ENCODE measurements at places on chromosomes 6 and 20.

GRCh38 chr6:36933102-36933501 lies 21.4 kb upstream of the PI16 start:
- no peak for DNase-seq

DNA sequence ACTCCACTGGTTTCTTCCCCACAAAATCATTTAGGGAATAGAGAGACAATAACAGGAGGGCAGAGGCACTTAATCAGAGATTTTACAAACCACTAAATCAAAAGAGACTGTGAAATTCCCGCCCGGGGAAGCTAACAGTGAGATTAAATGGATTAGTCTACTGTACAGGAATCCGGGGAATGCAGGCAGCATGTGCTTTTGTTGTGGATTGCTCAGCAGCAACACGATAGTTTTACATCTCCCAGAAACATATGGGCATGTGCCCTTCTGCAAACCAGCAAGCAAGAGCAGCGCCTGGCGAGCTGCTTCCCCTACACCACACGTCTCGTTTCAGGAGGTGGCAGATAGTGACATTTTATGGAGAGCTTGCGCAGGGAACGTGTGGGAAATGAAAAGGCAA lies 382.3 kb downstream of the CD83 start:
- no peak for DNase-seq

- no peak for DNase-seq
Observed at GRCh38 chr6:82686719-82687118, 323.1 kb downstream of the TPBG start.

- no peak for DNase-seq
Observed at GRCh38 chr6:39903656-39904055, 30.6 kb downstream of the MOCS1 start.

DNA sequence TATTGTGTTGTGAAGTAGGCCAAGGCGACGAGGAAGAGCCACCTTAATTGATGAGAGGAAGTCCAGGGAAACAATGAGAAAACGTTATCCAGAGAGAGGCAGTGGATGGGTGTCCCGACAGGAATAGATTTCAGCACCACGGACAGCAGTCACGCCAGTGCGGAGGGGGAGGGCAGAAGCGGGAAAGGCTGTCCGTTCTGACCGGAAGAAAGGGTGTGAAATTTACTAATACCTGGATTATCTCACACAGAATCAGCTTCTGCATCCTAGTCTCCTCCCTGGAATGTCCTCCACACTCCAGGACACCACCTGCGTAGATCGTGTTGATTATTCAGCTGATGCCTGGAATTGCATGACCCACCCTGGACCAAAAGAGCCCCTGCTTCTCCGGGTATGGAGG lies 7.4 kb upstream of the BPIFA3 start:
- no peak for DNase-seq

DNA sequence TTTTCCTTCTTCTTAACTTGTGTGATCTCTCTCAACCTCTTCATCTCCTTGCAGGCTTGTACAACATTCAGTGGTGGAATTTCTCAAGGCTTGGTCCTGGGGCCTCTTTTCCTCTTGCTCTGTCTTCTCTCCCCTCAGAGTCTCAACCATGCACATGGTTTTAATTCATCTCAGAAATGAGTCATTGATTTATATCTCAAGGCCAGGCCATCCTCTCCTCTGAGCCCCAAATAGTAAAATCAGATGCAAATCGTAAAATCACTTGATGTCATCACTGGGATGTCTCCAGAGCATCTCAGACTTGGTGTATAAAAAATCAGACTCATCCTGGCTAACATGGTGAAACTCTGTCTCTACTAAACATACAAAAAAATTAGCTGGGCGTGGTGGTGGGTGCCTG lies 85.0 kb downstream of the FNDC1 start:
- DNase-seq, result no peak

DNA sequence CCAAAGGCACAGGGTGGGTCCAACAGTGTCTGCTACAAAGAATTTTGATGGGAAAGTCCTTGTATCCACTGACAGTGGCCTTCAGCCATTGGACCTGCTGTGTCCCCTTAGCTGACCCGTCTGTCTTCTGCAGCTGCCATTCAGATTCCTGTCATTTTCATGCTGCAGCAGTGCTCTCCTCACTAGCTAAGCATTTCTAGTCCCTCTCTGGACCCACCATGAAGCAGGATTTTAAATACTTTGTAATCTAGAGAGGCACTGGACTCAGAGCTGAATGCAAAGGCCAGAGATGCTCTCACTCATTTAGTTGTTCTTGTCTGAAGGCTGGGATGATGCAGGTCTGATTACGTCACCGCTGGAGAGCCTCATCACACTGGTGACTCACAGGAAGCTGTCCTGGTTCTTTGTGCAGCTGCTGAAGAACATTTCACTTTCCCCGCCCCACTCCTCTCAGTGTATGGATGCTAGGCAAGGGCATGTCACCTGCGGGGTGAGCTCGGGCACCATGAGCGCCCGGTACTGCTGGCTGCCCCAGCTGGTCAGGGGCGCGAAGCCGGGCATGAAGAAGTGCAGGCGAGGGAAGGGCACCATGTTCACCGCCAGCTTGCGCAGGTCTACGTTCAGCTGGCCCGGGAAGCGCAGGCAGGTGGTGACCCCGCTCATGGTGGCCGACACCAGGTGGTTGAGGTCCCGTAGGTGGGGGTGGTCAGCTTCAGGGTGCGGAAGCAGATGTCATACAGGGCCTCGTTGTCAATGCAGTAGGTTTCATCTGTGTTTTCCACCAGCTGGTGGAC lies 19.4 kb upstream of the TUBB2A start:
- DNase-seq, result no peak

GRCh38 chr6:71510057-71510713 lies 221.6 kb downstream of the OGFRL1 start:
- no peak for DNase-seq

DNA sequence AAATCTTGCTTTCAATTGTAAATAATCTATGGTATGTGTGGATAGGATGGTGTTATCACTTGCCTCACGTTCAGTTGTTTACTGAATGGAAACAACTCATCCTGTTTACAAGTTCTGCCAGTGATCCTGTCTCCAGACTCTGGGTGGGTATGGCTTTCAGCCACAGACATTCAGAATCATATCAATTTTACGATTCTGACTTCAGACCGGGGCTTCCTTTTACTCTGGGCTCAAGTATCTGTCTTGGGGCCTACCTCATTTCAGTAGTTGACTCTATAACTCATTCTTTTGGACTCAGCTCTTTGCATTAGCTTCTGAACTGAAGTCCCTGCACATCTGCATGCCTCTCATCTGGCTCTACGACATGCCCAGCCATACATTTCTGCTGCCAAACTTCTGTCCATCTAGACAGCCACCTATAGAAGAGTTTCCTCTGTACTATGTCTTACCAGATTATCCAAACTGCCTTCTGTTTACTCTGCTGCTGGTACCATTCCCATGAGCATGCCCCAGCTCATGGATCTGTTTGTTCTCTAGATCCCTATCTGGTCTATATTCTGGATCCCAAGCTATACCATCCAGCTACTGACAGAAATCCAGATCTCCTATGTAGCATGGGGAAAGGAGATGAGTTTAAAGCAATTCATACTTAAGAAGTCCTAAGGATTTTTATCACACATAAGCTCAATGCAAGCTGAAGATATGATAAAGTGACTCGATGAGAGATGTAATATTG lies 34.3 kb downstream of the FYN start:
- DNase-seq, result no peak

DNA sequence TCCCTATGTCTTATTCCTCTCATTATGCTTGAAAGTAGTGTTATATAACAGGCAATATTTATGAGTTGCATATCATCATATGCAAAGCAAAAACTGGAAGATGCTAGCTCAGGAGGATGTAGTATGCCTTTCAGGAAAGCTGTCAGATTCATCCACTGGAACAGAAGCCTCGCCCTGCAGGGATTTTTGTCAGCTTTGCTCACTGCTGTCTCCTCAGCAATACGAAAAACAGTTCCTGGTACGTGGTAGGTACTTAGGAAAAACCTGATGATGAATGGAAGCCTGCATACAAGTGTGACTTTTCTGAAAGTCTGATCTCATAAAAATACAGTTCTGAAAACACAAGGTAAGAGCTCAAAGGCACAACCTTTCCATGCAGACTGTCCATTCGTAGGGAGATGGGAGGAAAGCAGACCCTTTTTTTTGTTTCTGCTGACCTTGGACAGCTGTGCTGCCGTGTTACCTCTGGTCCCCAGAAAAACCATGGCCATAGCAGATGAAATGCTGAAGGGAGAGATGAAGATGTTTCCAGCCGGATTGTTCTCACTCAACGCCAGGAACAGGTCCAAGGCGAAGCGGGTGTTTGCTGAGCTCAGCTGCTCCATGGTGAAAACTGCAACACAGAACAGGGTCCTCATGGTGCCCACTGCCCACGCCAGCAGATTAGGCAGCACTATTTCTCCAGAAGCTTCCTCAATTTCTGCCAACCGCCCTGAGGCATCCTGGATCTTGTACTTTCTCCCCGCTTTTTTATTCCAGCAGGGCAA lies 1.5 kb downstream of the SERPINB1 start:
- DNase-seq, result no peak

- DNase-seq, result no peak
Observed at GRCh38 chr20:58715801-58716475, 23.3 kb downstream of the NPEPL1 start.

- no peak for DNase-seq
Observed at GRCh38 chr20:7313047-7313446, 545.6 kb downstream of the BMP2 start.

- DNase-seq, result no peak
Observed at GRCh38 chr6:164507206-164507940, 802.0 kb downstream of the C6orf118 start.

- no peak for DNase-seq
Observed at GRCh38 chr20:51628533-51629398, 86.2 kb upstream of the NFATC2 start.

DNA sequence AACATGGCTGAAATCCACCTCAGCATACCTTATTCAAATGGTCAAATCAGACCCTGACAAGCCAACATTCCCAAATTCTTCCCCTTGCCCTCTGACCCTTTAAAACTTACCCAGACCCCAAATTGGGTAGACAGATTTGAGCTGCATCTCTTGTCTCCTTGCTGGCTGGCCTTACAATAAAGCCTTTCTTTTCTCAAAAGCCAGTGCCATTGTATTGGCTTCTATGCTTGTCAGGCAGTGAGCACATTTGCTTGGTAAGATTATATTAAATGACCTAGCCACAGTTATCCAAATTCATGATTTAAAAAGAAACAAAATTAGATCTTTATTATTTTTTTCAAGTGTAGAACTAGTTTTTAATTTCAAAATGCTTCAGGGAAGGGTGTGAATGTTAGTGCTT lies 67.8 kb upstream of the FAM83B start:
- no peak for DNase-seq

DNA sequence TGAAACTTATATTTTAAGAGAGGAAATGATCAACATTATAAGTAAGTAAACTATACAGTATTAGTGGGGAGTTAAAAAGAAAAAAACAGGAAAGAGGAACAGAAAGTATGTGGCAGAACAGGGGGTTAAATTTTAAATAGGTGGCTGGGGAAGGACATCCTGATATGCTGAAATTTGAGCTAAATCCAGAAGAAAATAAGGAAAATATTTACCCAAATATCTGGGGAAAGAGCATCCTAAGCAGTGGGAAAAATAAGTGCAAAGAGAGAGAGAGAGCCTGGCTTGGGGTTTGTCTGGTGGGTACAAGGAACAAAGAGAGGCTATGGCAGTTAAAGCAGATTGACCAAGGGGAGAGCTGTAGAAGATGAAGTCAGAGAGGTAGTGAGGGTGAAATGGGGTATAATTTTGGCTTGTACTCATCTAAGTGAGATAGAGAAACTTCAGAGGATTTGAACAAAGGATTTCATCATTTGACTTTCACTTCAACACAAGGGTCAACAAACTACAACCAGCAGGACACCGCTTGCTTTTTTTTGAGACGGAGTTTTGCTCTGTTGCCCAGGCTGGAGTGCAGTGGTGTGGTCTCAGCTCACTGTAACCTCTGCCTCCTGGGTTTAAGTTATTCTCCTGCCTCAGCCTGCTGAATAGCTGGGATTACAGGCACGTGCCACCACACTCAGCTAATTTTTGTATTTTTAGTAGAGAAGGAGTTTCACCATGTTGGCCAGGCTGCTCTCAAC lies 328.4 kb upstream of the CNR1 start:
- no peak for DNase-seq

GRCh38 chr6:135002229-135002844 lies 52.3 kb downstream of the HBS1L start:
- no peak for DNase-seq

DNA sequence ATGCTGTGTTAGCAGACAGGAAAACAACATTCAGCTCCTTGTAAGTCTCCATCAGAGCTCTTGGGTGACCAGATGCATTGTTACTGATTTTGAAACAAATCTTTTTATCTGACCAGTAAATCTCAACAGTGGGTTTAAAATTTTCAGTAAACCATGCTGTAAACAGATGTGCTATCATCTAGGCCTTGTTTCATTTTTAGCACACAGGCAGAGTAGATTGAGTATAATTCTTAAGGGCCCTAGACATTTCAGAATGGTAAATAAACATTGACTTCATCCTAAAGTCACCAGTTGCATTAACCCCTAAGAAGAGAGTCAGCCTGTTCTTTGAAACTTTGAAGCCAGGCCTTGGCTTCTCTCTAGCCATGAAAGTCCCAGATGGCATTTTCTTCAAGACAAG lies 237.2 kb upstream of the BMP2 start:
- DNase-seq, result no peak

DNA sequence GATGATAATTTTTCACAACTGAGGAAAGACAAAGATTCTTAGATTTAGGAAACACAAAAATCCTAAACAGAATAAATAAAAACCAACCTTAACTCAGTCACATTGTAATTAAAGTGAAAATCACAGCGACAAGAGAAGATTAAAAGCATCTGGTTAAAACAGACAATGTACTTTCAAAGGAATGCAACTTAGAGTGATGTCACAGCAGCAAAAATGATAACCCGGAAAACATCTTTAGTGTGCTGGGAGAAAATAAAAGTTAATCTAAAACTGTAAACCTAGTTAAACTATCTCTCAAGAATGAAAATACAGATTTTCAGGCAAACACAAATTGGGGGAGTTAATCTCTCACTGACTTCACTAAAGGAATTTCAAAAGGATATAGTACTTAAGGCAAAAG lies 76.8 kb upstream of the OGFRL1 start:
- DNase-seq, result no peak

DNA sequence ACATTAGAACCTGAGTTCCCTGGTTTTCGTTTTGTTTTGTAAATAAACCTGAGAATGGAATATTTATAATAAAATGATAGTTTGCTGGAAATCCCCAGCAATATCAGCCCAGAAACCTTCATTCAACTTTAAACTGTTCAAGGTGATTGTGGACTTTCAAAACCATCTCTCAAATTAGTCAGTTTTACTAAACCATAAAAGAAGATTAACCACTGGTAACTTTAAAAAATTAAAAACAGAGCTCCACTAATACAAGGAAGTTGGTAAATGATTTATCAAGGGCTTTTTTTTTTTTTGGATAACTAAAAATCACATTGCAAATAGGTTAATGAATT lies 10.0 kb downstream of the MBOAT1 start:
- no peak for DNase-seq

- no peak for DNase-seq
Observed at GRCh38 chr6:143429970-143430369, 20.5 kb downstream of the ADAT2 start.

GRCh38 chr6:44000164-44000842 lies 126.9 kb downstream of the MRPL14 start:
- DNase-seq, result no peak

Data from NCI-H187 treated with DMSO at 0.1 percent for 48 hours (cell line).